ENCODE measurements at places on chromosomes 3 and 15. TPM values are rescaled to one million over a fixed set of nuclear protein-coding genes. Genes with fewer than 3 reads are reported as not detected.

DNA sequence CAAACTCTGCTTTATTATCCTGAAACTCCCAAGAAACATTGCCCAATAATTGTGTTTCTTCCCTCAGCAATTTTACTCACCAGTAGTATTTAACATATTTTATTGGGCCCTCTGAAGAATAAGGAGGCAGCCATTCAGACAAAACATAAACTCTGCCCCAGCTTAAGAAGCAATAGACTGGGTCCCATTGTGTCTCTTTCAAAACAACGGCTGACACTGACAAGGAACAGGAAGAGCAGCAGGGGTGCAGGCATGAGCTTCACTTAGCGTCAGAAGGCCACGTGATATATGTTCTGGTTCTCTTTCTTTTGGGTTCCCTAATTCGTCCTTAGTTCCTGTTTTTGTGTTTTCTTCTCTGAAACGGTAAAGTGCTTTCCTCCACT, 242.3 kb downstream of the FHIT start:
- DNase-seq = no peak

GRCh38 chr15:49902685-49903501, 216.1 kb downstream of the ATP8B4 start:
- DNase-seq = no peak

The PARP3 gene
- 20.9 TPM for total RNA-seq

GRCh38 chr3:65029130-65029529, 341.3 kb upstream of the ADAMTS9 start:
- no peak for DNase-seq

- DNase-seq = peak; percentile 81
These were observed 757 bp upstream of the DIPK2A start for GRCh38 chr3:143970773-143971358.

The RAD54L2 gene
- 27.9 TPM for total RNA-seq

DNA sequence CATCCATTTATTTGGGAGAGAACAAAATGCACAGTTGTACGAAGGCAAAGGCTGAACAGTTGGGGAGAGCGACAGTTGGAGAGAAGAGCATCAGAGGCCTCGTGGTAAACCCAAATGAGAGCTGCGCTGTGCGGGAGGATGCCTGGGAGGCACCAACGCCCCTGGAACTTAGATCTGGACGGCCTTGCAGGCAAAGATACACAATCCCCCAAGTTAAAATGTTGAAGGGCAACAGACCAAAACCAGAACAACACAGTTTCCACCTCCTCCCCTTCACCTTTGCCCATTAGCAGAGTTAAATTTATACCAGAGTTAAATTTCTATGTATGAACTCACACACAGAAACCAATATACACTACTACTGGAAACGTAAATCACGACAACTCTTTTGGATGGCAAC, 339.6 kb downstream of the RORA start:
- no peak for DNase-seq

DNA sequence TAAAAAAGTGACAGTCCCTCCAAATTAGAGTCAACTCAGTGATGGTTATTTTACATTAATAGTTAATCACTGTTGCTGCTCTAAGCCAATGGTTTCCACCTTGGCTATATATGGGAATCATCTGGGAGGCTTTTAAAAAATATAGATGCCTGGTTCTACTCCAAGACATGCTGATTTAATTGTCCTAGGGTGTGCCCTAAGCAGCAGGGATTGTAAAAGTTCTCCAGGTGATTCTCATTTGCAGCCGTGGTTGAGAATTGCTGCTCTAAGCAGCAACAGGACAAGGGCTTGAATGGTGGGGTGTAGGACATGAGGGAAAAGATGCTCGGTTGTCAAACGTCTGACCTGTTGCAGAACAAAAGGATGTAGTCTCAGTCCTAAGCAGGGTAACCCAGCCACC, 405.1 kb upstream of the MCTP2 start:
- DNase-seq = no peak

DNA sequence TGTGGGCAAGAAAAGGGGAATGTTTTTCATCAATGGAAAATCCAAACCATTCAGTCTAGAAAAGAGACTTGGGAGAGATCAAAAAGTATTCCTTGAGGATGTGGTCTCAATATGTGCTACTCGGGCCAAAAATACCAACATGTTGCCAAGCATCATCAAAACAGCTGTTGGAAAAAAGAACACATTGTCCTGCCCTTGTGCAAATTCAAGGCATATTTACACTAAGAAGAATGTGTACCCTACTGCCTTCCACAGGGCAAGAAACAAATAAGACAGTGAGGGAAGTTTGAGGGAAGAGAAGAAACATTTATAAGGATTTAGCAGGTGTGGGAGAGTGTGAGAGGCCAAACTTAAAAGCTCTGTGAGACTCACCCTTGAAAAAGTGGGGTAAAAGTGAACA, 252.1 kb downstream of the NTRK3 start:
- DNase-seq = no peak

DNA sequence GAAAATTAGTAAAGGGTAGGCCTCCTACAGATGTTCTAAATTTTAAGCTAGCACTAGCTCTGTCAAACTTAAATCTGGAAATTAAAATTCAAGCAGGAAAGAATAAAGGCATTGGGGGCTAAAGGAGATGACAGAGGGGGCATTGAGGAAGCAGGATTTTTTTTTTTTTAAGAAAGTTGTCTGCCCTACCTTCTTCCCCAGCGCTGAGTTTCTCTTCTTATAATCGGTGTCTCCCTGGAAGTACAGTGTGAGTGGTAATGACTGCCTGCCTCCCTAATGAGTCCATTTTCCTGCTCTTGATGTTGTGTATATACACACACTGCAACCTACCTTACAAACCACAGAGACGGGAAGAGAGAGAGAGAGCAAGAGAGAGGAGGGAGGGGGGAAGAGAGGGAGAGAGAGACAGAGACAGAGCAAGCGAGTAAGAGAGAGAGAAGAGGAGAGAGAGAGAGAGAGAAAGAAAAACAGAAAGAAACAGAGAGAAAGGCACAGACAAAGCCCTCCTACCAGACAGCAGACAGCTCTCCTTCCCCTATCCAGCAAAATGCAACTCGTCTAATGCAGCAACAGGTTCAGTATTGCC, 47.0 kb downstream of the ZBTB20 start:
- DNase-seq = no peak

GRCh38 chr3:169241991-169242707, 421.4 kb downstream of the MECOM start:
- DNase-seq = peak; percentile 70

The MBD4 gene
- total RNA-seq = 36.4 TPM

The PCLAF gene
- total RNA-seq = 2.8 TPM

The GUCA1C gene
- total RNA-seq = not detected

DNA sequence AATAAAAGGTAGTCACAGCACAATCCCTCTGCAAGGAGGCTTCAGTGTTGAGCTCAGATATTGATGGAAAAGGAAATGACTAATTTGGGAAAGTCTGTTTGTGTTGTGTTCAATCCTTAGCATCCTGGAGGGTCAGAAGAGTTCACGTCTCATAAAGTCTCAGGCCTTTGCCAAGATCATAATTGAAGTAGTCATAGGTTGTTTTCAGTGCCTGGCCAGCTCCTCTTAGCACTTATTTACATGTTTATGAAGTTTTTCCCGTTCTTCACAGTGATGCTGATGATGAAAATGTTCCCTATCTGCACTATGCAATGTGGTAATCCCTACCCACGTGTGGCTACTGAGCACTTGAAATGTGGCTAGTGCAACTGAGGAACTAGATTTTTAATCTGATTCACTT, 61.6 kb upstream of the TGFBR2 start:
- no peak for DNase-seq

DNA sequence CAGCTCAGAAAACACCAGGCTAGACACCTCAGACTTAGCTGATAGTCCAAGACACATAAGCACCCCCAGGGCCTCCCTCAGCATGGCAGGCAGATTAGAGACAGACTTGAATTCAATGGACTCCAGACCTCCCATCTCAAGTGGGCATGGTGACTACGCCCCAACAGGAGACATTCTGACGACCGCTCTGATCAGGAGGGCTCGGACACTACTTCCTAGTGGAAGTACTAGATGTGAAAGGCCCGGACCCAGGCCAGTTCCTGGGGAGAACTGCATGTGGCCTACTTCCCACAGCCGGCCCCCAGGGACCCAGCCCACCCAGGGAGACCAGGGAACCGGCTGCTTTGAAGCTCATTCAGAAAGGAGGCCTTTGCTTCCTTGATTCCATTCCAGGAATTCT, 16.9 kb downstream of the POC1A start:
- no peak for DNase-seq

Data from upper lobe of right lung (tissue), 1 donor.